ENCODE measurements at places on chromosomes 7 and 10. TPM values are rescaled to one million over a fixed set of nuclear protein-coding genes. Genes with fewer than 3 reads are reported as not detected.

- DNase-seq = no peak
Measured at GRCh38 chr7:157021071-157021870, 10.8 kb upstream of the MNX1 start.

The MMRN2 gene
- total RNA-seq = 12.1 TPM

The HHEX gene
- 5.8 TPM for total RNA-seq

DNA sequence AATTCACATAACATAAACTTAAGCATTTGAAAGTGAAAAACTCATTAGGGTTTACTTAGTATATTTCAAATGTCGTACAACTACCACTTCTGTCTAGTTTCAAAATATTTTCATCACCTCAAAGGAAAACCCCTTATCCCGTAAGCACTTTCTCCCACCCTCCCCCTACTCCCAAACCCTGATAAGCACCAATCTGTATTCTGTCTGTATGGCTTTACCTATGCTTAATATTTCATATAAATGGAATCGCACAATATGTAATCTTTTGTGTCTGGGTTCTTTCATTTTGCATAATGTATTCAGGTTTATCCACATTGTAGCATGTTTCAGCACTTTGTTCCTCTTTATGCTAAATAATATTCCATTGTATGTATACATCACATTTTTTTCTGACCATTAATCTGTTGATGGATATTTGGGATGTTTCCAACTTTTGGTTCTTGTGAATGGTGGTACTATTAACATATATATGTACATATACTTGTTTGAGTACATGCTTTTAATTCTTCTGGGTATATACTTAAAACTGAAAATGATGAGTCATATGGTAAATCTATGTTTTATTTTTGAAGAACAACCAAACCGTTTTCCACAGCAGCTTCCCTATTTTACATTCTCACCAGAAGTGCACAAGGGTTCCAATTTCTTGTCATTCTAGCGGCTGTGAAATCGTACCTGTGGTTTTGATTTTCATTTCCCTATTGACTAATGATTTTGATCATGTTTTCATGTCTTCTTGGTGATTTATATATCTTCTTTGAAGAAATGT, 6.2 kb upstream of the STARD3NL start:
- no peak for DNase-seq

- no peak for DNase-seq
Measured at GRCh38 chr10:120039826-120040225, 147.3 kb downstream of the SEC23IP start.

The CPA4 gene
- total RNA-seq = 9.8 TPM

DNA sequence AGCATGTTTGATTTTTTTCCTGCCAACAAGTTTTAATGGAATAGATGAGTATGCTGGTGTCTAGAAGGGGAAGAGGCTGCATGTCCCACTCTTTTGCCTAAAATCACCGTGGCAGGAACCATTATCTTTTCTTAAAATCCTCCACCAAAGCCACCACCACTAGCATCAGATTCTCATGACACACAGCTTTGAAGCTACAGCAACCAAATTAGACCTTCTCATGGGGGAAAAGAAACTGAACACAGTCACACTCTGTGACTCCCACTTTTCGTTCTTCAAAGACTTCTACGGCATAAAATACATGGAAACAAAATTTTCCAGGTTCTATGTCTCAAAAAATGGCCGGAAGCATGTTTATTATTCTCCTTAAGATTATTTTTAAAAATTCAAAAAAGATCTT, 81.8 kb downstream of the SGMS1 start:
- no peak for DNase-seq

GRCh38 chr10:108204528-108205305, 1040.2 kb upstream of the SORCS1 start:
- no peak for DNase-seq

- DNase-seq = no peak
Measured at GRCh38 chr10:80289451-80290287, at the start of gene MAT1A. Gene MAT1A (minus strand): TSS chr10:80289658. CDS start chr10:80289423, 235 bp downstream.

- DNase-seq = no peak
Measured at GRCh38 chr7:48938539-48939295, 14.4 kb downstream of the CDC14C start.

The TAS2R41 gene
- total RNA-seq = not detected

Data from PC-9 (cell line).